AG04450 (cell line): ENCODE measurements at places on chromosomes 6 and 20.

DNA sequence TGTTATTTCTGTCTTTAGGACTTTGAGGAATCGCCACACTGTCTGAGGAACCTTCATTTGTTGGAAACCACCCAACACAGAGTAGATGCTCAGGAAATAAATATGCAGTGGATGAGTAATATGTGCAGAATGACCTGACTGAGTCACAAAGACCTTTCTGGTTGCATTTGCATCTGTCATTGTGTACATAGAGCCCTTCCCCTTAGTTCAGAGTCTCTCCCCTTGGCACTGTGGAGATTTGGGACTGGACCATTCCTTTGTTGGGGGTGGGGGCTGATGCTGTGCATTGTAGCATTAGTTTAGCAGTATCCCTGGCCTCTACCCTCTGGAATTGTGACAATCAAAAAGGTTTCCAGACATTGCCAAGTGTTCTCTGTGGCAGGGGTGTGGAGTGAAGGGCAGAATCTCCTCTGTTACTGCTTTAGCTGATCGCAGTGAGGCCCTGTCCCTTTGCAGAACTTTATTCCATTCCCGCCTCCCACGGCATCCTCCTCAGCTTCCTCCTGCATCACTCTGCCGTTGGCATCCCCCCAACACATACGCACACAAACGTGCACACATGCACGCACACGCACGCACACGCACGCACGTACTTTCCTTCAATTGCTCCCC is 64.5 kb downstream of the EYA2 start:
- DNase-seq, result peak; percentile 86

GRCh38 chr6:1028723-1029122 is 283.2 kb upstream of the FOXQ1 start:
- DNase-seq, result no peak

GRCh38 chr20:2132461-2132901 is 30.9 kb downstream of the STK35 start:
- DNase-seq, result no peak

DNA sequence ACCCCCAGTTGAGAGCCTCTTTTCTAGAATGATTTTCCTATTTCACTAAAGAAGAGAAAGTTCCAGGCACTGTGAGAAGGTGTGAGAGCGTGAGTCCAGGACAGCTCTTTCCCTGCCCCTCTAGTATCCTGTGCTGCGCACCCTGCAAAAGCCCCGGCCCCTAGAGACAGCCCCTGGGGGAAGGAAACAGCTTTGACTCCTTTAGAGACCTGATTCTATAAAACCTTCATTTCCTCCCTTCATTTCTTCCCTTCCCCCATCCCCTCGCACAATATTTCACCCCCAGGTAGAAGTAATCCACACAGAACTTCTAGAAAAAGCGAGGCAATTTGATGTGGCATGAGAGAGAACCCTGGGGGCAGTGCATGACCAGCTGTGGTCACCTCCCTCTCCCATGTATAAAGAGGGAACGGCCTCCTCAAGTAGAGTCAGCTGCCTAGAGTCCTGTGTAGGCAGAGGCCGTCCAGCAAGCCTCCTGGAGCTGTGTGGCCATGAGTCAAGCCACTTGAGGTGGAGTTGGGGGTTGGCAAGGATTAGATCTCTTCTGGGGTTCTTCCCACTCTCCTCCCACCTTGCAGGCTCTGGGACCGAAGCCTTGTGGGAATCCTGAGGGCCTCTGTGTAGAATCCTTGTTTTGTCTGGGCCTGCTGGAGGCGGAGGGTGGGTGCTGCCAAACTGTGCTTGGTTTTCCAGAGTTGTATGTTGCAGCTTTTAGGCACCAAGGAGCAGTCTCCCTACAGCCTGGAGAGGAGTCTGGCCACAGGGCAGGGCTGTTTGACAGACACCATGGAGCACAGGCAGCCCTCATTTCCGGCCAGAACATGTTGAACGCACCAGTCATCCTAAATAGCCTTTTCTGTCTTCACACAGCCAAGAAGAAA is 41.7 kb downstream of the CHMP4B start:
- no peak for DNase-seq

DNA sequence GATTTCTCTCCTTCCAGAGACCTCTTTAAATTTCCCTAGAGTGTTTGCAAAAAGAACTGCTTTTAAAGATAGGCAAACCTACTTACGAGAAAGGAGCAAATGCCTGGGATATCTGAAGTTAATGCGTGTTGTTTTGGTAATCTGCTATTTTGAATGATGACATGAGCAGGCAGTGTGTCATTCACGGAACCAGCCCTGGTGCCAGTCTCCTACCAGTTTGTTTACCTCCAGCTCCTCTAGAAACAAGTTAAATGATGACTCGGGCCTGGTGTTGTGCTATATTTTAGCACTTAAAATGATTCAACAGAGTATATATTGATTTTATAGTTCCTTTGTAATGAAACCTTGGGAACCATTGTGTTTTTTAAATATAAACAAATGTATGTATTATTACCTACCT is 41.1 kb upstream of the MAP3K4 start:
- no peak for DNase-seq

GRCh38 chr6:106125925-106126435 is 39.8 kb downstream of the PRDM1 start:
- DNase-seq, result no peak

DNA sequence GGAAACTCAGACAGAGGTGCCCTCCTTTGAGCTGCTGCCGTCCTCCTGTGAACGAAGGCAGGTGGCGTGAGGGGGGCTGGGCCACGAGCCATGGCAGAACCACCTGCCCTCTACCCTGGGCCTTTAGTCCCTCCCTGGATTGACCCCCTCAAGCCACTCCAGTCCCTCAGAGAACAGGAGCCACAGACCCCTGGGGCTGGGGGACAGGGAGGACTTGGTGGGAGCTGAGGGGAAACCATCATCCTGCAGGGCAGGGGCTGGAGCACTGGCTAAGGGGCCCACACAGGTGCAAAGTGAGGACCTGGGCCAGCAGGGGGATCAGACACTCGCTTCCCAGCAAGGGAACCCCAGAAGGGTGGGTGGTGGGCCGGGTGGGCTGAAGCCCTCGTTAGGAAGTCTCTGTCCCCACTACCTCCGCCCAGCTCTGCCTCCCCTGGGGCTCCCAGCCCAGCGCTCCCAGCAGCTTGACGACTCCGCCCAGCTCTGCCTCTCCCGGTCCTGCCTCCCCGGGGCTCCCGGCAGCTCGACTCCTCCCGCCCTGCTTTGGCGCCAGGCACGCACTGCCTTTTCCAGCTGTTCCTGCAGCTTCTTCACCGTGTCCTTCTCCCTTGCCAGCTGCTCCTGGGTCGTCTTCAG is 44.4 kb downstream of the DSTN start:
- DNase-seq, result no peak

GRCh38 chr6:16043171-16044135 is 85.4 kb upstream of the MYLIP start:
- DNase-seq, result no peak

DNA sequence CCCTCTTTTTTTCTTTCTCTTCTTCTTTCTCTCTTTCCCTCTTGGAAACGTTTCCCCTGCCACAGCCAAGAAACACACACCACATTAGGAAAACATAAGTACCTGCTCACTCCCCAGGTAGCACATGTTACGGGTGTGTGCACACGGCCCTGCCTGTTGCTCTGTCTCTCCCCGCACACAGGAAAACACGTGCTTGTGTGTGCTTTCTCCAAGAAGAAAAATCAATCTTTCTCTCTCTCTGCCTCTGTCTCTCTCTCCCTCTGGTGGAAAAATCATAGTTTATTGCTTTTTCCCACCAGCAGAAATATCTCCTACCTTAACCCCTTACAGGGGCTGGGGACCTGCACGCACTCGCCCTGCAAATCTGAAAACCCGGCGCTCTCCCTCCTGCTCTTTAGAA is 102.3 kb downstream of the EDN3 start:
- DNase-seq, result no peak

- DNase-seq, result no peak
These were observed 651 bp upstream of the TAPBP start for GRCh38 chr6:33314515-33314942.

DNA sequence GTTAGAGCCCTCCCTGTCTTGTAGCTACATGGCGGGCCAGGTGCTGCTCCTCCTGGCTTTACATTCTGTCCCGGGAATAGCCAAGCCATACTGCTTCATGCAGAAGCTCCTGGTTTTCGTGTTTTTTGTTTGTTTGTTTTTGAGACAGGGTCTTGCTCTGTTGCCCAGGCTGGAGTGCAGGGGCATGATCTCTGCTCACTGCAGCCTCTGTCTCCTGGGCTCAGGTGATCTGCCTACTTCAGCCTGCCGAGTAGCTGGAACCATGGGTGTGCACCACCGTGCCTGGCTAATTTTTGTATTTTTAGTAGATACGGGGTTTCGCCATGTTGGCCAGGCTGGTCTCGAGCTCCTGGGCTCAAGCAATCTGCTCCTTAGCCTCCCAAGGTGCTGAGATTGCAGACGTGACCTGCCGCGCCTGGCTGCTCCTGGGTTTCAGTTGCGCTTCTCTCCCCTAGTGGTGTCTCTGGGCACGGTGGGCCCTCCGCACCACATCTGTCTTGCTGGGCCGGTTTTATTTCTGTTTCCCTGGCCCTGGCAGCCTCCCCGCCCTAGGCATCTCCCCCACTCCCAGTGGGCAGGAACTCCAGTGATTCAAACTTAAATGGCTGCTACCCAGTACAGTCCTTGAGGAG is 12.9 kb downstream of the CDYL start:
- no peak for DNase-seq

DNA sequence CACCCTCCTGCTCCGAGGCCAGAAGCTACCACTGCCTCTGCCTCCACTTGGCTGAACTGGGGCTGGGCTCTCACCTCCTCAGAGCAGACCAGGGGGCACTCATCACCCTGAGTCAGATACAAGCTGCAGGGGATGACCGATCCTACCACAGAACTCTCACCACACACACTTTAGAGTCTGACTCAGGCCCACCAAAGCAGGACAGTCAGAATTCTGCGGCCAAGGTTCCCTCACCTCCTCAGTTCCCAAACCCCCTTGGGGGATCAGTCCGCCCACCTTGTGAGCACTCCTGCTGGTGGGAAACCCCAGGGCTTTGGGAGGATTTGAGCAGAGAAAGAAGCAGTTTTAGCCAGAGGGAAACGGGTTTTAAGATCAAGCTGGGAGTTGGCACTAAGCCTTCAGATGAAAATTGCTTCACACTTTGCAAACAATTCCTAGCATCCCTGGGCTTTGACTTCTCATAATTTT is 587.8 kb upstream of the JAG1 start:
- DNase-seq, result peak; percentile 59

DNA sequence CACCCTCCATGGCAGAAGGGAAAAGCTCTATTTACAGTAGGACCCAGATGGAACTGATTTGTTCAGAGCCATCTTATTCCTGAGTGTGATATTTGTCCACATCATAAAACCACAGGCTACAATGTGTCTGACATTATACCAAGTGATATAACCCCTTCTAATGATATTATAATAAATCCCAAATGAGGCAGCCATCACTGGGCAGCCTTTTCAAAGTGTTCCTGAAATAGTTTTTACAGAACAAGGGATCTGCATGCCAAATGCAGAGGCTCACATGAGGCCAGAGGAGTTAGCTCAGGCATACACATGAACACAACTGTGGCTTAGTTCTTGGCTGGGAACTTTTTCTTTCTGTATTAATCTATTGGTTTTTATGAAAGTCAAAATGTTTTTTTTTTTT is 207.7 kb downstream of the MAFB start:
- no peak for DNase-seq

GRCh38 chr6:21961226-21961625 is 335.6 kb downstream of the PRL start:
- DNase-seq, result no peak

DNA sequence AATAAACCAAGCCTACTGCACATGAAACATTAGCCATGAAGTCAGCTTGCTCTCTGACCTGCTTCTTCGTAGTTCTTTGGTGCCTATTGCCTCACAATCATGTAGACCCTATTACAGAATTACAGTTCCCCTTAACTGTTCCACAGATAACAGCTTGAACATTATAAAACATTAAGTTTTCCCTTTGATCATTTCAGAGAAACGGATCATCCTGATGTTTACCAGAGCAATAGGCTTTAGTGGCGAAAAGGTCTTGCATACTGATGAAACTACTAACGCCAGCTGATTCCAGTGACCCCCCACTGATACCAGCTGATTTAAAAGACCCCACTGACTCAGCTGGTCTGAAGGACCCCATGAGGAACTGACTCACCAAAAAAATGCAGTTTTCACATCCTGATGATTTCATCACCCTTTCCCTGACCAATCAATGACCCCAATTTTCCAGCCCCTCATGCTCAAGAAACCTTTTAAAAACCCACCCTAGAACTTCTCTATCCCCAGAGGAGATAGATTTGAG is 39.4 kb upstream of the MLIP start:
- DNase-seq, result no peak

GRCh38 chr6:104597541-104598050 is 262.1 kb downstream of the HACE1 start:
- no peak for DNase-seq

DNA sequence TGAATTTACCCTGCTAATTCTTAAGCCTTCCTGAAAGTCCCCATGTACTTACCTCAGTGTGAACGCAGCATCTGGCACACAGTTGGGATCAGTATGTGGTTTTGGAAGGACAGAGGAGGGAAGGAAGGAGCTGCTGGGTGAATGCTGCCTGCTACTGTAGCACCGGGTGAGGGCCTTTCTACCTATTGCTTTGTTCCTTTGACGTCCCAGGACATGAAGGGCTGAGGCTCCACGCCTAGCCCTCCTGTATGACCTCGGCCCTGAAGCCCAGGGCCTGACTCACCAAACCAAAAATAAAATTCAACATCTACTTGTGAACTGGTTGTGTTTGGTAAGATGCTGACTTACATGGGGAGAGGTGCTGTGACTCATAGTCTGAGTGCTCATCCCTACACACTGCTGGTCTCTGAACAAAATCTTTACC is 51.1 kb downstream of the ARID1B start:
- DNase-seq, result peak; percentile 55

DNA sequence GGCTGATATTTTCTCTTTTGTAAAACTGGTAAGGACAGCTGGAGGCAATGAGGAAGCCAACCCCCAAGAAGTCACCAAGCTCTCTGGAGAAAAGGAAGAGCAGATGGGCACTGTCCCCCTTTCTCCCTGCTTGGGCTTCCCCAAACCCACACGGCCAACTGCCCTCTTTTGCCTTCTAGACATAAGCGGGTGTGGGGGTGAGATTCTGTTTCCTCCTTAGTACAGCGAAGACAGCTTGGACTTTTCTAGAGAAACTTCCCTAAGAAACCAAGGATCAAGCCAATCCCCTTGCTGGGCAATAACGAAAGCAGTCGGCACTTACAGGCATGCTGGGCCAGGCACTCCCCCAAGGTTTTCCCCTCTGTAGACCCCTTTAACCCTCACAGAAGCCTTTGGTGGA is 110.3 kb downstream of the CDC5L start:
- no peak for DNase-seq

- no peak for DNase-seq
These were observed 50.6 kb downstream of the NUP153 start for GRCh38 chr6:17656092-17656491.

DNA sequence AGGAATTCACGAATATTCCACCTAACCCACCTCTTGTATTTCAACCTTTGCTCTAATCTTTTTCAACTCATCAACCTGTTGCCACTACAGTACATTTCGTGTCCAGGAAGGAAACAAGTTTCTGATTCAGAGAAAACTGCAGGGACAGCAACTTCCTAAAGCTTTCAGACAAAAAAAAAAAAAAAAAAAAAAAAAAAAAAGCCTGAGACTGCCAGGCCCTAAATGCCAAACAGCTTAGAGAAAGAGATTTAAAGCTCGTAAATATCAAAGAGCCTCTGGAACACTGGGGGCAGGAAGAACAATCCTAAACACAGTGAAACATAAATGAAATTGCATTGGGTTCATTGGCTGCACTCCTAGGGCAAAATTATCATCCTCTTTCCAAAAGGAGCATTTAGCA is 411.2 kb upstream of the SPTLC3 start:
- DNase-seq, result no peak
